ENCODE measurements at places on chromosomes 4 and X.
A peak's percentile ranks its signal among the peaks of the same experiment; 100 is the strongest.

DNA sequence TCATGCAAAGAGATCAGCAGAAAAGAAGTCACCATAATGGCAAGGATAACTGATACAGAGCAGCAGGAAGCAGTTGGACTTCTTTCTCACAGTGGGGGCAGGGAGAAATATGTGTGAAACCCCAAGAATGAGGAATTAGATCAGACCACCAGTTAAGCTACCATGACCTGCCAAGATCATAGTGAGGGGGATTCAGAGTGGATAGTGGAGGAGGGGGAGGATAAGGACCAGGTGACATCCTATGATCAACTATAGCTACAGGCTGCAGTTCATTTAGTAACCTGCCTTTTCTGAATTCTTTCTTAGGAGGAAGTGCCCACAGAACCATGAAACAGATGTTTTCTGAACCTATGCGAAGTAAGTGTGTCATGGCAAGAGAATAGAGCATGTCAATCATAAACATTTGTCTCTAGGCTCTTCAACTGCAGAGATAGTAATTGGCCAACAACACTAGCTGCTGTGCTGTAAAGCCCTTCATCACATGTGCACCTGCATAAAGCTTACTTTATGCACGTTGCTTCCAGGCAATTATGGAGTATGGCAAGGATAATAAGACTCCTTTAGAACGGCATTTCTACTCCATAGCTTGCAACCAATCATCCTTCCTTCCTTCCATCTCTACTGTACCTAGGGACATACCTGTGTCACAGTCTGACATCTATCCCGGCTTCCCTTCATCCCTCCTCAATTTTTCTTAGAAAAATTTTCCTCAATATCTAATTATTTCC lies 329.7 kb downstream of the EPHA5 start:
- DNase-seq = no peak

- no peak for DNase-seq
Observed at GRCh38 chr4:112853662-112854256, 195.7 kb upstream of the ANK2 start.

GRCh38 chrX:39826813-39827543 lies 270.8 kb downstream of the BCOR start:
- DNase-seq = no peak

DNA sequence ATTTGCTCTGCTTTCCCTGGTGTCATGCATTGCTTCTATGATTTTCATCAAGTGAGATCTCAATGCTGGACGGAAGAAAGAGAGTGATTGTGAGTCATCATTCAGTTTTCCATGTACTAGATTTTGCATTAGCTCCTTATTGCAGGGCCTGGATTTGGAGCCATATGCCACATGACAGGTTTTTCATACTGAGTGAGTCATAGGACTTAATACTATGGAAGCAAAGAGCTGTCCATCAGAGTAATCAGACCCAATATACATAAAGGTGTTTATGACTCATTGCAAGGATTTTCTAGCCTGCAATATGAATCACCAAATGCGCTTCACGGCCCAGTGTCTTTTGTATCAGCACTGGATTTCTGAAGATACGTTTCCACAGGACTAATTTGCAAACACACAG lies 11.2 kb upstream of the TFDP3 start:
- peak; percentile 13 for DNase-seq

- DNase-seq = no peak
Observed at GRCh38 chr4:147192679-147193078, 247.0 kb upstream of the TTC29 start.

DNA sequence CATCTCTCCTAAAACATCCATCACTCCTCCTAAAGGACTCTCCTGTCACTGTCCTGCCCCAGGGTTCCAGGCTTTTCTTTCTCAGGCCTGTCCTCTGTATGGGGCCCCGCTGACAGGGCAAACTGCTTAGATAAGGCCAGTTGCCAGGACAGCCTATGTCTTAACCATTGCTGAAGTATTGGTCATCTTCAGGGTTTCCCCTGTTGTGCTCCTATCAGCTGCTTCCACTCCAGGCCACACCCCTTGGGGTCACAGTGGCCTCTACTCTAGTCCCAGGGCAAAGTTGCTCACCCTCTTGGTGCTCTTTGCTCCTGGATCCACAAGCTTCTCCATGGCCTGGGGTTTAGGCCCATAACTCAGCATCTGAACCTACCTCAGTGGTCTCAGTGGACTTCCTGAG lies 138.0 kb upstream of the PJA1 start:
- DNase-seq = no peak

DNA sequence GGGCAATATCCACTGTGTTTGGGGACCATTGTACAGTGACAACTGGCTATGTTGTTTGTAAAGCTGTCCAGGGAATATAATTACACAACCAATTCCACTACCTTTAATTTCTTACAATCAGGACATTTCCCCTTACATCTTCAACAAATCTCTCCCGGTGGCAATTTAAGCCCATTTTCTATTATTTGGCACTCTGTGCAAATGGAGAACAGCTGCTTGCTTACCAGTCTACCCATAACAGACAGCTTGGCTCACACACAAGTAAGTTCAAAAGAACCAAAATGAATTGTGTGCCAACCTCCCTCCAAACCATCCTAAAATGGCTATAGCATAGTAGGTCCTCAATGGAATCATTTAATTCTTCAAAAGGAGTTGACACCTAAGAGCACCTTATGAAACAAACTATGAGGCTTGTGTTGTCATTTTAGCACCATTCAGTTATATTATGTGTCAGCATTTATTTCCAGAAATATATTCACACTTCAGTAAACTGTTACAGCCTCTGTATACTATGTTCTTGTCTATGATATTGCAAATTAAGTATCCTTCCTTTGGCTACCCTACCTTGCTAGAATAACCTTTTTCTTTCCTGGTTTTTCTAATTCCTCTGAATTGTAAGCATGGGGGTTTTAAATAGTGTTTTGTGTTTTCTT lies 18.4 kb downstream of the GABRA4 start:
- no peak for DNase-seq

DNA sequence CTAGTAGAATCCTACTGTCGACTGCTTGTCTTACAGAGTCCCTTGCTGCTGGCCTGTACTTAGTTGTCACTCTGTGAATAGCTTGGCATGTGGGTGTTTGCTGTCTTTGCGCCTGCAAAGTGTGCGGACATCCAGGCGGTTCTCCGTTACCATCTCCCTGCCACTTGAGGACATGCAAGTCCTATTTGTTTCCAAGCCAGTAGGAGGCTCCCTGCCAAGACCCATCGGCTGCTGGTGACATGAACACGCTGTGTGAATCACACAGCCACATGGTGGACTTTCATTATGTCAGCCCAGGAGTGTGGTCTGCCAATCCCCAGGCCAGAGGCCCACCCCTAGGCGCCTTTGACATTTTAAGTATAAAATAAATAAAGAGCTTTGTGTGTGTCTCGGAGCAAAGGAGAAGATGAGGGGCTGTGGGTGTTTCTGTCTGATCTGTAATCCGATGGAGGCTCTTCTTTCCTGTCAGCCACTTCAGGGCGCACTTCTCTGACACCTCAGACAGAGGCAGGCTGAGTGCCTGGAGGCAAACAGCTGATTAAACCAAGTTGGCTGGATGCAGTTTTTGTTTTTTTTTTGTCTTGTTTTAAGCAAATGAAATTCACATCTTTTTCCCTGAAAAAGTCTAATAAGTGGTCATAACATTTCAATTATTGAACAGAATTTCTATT lies 51.5 kb downstream of the ALPK1 start:
- DNase-seq = peak; percentile 87

GRCh38 chr4:153153339-153153871 lies 50.8 kb upstream of the TRIM2 start:
- peak; percentile 61 for DNase-seq

DNA sequence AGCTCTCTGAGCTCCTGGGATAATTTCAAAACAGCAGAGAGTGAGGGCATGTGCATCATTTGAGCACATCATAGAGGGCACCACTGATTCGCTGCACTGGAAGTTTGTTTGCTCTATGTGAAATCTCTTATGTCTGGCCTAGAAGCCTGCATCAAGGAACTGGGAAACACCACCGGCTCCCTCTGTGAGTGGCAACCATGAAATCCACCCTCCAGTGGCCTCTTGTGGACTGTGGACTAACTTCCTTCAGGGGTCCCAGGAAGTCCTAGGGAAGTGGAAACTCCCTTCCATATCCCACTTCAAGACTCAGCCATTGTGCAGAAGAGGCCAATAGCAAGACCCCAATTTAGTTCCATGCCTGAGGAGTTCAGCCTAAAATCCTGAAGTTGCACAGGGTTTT lies 48.0 kb upstream of the IGFBP7 start:
- DNase-seq = no peak

GRCh38 chr4:108834835-108835384 lies 72.1 kb upstream of the ETNPPL start:
- DNase-seq = peak; percentile 75

- DNase-seq = no peak
Observed at GRCh38 chr4:82373486-82373815, 340 bp downstream of the HNRNPD start.

- DNase-seq = no peak
Observed at GRCh38 chr4:96955226-96955625, 1115.3 kb downstream of the PDHA2 start.

- DNase-seq = no peak
Observed at GRCh38 chr4:8704632-8705031, 112.1 kb downstream of the CPZ start.

DNA sequence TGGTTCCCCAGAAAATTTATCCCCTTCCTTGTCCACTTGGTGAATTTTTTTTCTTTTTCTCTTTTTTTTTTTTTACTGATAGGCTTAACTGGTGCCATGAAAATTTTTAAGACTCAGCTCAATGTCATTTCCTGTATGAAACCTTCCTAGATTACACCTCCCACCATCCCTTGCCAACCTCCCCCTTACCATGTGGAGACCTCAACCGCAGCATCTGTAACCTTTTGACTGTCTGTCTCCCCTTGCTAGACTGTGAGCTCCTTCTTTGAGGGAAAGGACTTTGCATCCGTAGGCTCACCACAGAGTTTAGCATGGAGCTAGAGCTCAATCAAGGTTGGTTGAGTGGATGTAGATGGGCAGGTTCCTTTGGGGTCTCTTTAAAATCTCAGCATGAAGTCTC lies 5.2 kb upstream of the PGRMC1 start:
- no peak for DNase-seq

- peak; percentile 79 for DNase-seq
Observed at GRCh38 chr4:132642016-132642817, 506.9 kb upstream of the PCDH10 start.

- DNase-seq = no peak
Observed at GRCh38 chr4:2066571-2067445, 7.7 kb downstream of the NAT8L start.

- no peak for DNase-seq
Observed at GRCh38 chr4:168218645-168219044, 99.9 kb downstream of the DDX60 start.

DNA sequence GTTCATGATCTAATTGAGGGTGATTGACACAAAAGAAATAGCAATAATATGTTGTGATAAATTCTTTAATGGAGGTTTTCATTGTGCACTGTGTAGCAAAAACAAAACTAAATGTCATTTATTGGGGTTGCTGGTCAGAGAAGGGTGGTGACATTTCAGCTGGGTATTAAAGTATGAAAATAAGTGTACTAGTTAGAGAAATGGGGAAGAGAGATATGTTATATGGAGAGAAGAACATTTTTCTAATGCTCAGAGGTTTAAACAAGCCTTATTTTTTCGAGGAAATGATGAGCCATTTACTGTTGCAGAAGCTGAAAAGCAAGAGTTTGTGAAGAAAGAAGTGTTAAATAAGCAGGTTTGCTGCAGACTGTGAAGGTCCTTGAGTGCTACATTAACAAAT lies 142.7 kb upstream of the PAQR3 start:
- DNase-seq = no peak

DNA sequence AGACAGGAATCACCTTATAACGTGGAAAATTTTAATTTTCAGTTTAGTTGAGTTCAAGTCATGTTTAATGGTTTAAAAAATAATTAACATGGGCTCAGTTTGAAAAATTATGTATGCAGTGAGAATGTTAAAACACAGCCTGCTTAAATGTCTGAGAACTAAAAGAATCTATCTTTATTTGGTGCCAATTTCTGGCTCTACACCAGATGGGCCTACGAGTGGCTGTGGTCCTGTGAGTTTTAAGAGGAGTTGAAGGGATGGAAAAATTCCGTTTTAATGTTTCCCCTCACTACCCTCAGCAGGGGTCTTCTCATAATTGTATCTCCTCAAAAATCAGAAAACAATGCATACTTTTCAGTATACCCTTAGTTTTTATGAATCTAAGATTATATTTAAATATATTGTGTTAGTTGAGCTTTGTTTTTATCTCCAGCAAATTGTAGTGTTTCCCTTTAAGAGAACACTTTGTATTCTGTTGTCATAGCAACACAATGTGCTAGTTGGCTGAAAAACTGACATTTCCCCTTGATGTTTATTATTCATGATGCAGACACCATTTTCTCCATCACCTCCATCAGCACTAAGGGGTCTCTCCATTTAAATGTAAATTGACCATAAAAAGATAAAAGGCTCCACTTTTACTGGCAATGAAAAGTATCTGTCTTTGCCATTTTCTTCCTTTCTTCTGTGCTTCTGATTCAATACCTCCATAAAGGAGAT lies 393.5 kb upstream of the GRIA3 start:
- no peak for DNase-seq

- no peak for DNase-seq
Observed at GRCh38 chr4:170025523-170026252, 507 bp downstream of the MFAP3L start.

- DNase-seq = peak; percentile 48
Observed at GRCh38 chrX:57286507-57287251, at the start of gene FAAH2. FAAH2 (plus strand) TSS chrX:57286706; CDS start chrX:57286826, 120 bp downstream.

GRCh38 chr4:110248831-110249253 lies 50.4 kb upstream of the ELOVL6 start:
- DNase-seq = no peak

- no peak for DNase-seq
Observed at GRCh38 chrX:77693594-77693993, 92.4 kb downstream of the ATRX start.

DNA sequence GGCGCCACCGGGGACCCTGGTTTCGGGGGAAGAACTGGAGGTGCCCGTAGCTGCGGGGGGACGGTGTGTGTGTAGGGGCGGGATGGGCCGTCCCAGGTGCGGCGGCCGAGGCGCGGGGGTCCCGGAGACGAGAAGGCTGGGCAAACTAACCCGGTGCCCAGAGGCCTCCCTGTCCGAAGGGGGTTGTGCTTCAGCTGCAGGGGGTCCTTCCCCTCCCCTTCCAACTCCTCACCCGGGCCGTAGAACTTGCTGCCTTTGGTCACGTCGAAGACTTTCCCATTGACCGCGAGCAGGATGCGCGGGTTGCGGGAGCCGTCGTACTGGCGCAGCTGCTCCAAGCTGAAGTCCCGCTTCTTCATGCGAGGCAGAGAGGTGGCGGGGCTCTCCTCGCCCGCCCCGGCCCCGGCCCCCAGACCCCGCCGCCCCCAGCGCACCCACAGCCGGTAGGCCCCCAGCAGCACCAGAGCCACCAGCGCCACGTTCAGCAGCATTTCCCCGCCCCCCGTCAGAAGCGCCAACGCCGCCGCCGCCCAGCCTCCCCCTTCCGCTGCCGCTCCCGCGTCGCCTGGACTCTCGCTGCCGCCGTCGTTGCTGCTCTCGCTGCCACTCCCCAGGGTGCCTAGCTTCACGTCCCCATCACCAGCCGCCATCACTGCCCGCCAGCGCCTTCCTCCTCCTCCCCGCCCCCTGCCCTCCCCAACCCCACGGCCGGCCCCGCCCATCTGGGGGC lies at the start of gene PGRMC2:
TSS of gene PGRMC2 (minus strand) at position 673 of the 730 bp plus-strand sequence. CDS start at position 650, 23 bp downstream.
- peak; percentile 11 for DNase-seq
